CD4-positive, alpha-beta T cell treated with Interleukin-4 for 4 hours (primary cell): ENCODE measurements at places on chromosomes 7 and 10.

- DNase-seq, result no peak
Observed at GRCh38 chr7:81478664-81479063, 291.2 kb downstream of the HGF start.

DNA sequence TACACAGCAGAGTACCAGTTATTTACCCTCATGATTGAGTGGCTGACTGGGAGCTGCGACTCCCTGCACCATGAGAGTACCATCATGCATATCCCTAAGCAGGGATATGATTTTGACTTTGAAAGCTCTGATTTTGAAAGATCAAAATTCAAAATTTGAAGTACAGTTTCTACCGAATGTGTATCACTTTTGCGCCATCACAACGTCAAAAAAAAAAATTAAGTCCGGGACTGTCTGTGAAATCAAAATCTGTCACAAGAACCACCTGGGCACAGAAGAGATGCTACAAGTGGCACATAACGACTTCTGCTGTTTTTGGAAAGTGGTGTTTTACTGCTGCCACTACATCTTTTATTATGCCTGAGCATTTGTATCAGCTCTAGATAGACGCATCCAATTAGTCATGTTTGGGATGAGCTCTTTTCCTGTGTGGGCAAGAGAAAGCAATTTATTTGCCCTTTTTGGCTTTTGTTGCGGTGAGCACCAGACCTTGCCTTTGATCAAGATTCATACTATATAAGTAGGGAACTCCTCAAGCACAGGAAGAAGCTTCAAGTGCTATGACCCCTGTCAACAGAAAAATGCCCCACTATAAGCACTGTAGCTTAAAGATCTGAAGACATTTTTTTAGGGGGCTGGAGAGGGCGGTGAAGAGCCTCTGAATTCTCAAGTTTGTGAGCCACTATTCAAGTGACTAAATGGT is 10.7 kb downstream of the MTPN start:
- no peak for DNase-seq

- DNase-seq, result no peak
Observed at GRCh38 chr7:1741246-1741645, 71.2 kb downstream of the ELFN1 start.

GRCh38 chr7:81447351-81447952 is 322.4 kb downstream of the HGF start:
- no peak for DNase-seq

DNA sequence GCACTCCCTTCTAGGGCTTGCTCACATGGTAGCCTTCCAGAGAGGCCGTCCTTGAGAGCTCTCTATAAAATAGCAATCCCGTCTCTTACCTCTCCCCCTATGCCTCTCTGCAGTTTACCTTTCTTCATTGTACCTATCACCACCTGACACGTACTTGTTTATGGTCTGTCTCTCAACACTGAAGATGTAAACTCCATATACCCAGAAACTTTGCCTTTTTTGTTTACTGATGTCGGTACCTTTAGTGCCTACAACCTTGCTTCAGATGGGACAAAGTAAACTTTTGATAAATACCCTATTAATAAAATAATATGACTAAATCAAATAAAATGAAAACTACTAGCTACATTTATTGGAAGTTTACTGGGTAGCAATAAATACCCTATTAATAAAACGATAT is 220.6 kb downstream of the GPAM start:
- no peak for DNase-seq

DNA sequence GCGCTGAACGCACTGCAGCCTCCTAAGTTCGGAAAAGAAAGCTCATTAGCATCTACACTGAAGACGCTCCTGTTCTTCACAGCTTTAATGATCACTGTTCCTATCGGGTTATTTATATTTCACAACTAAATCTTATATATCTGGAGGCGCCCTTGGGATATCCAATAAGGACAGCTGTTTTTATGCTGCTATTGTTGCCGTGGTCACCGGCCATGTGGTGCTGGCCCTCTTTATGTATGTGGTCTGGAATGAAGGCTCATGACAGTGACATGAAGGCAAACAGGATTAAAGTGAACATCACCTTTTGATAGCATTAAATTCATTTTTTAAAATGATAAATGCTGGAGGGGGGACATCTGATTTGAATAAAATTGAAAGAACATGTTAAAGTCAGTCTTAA is 8.8 kb downstream of the BLVRA start:
- DNase-seq, result no peak

DNA sequence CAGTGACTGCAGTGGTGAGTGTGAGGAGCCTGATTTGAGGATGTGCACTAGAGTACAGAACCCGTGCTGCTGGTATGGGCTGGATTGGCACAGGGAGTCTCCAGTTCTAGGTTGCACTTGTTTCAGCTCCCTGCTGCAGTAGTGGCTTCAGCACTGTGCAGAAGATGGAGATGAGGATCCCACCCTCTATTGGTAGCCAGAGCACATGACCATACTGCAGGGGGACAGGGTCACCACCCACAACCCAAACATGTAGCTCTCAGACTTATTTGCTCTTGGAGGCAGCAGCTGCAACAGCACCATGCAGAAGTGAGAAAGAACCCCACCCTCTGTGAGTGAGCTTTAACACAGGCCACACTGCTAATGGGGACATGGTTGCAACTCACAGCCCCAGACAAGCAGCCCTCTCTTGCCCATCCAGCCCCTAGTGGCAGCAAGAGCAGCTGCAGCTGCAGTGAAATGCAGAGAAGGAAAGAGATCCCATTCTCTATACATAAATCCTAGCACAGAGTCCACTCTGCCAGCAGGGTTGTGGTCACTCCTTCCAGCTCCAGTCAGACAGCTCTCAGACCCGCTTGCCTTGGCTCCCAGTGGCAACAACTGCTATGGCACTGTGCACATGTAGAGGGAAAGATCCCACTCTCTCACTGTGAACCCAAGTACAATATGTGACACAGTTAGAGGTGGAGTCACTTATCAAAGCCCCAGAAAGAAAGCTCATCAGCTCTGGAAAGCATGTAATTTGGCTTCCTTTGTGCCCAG is 51.4 kb upstream of the SCIN start:
- DNase-seq, result no peak
